ENCODE measurements at places on chromosomes 16 and 17.

DNA sequence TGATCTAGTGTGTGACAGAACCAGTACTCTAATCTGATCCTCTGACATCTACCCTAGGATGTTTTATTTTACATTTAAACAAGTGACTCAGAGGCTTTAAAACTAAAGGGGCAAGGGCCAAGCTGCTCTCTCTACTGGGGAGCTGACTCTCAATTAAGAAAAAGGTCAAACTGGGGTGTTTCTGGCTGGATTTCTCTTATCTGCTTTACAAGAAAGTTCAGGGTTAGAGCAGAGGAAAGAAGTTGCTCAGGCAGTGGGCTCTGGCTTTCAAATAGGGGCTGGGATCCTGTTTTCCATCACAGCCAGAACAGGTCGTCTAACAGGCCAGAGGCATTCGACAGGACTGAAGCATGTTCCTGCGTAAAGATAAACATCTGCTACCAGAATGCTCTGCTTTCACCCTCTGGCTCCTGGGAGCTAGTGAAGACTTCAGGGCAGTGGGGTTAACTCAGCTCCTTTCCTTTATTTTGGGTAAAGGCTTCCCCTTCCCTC is 8.5 kb downstream of the MMP28 start:
- DNase-seq, result no peak

DNA sequence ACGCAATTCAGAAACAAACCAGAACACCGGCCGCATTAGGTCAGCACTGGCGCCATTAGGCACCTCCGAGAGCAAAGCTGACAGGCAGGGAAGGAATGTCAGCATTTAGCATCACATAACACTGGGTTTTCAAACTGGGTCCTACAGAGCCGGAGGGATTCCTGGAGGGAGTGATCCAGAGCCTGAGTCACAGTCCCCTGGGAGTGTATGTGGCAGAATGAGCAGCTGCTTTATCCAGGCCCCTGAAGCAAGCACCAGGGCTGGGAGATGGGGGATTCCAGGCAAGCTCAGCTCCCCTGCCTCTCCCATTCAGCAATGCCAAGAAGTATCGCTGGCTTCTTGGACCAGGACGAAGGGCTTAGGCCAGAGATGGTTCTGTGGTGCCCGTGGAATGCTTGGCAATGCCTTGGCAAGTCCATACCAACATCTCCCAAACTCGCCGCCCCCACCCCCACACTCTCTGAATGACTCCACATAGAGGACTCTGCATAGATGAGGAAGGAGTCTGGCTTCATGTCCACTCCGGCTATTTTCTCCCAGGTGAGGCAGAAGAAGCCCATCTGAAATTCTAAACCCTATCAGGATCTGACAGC is 20.4 kb downstream of the GAS7 start:
- DNase-seq, result no peak

- DNase-seq, result no peak
Measured at GRCh38 chr17:41796121-41796895, 9.8 kb upstream of the JUP start.

- no peak for DNase-seq
Measured at GRCh38 chr16:68270353-68270752, 6.0 kb downstream of the SLC7A6 start.

DNA sequence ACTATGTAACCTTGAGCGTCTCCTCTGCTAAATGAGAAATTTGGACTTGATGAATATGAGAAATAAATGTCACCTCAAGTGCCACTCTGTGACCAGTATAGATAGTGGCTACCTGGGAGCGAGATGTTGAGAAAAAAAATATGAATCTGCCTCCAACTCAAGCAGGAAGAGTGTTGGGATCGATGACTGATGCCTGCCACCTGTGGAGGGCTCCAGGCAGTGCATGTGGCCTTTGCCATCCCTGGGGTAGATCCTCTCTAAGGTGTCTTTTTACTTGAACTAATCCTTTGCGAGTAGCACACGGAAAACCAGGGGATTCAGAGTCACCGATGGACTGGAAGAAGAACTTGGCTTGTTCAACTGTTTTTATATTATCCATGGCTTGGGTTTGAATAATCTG is 9.4 kb downstream of the CCDC182 start:
- DNase-seq, result no peak

GRCh38 chr17:64984851-64985521 is 65.7 kb upstream of the LRRC37A3 start:
- DNase-seq, result peak; percentile 84

DNA sequence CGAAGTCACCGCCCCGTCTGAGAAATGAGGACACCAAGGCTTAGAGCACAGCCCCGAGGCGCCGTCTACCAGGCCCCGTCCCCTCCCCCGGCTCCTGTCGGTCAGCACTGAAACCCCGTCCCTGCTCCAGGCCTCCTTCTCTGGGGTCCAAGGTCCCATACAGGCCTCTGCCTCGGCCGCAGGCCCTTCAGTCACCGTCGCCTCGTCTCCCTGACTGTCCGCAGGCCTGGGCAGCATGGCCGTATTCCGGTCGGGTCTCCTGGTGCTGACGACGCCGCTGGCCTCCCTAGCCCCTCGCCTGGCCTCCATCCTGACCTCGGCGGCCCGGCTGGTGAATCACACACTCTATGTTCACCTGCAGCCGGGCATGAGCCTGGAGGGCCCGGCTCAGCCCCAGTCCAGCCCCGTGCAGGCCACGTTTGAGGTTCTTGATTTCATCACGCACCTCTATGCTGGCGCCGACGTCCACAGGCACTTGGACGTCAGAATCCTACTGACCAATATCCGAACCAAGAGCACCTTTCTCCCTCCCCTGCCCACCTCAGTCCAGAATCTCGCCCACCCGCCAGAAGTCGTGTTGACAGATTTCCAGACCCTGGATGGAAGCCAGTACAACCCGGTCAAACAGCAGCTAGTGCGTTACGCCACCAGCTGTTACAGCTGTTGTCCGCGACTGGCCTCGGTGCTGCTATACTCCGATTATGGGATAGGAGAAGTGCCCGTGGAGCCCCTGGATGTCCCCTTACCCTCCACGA is 617 bp downstream of the COASY start:
- DNase-seq, result no peak

GRCh38 chr16:30112197-30113030 is 923 bp downstream of the GDPD3 start:
- peak; percentile 68 for DNase-seq
